ENCODE measurements at places on chromosomes 12 and 14.

DNA sequence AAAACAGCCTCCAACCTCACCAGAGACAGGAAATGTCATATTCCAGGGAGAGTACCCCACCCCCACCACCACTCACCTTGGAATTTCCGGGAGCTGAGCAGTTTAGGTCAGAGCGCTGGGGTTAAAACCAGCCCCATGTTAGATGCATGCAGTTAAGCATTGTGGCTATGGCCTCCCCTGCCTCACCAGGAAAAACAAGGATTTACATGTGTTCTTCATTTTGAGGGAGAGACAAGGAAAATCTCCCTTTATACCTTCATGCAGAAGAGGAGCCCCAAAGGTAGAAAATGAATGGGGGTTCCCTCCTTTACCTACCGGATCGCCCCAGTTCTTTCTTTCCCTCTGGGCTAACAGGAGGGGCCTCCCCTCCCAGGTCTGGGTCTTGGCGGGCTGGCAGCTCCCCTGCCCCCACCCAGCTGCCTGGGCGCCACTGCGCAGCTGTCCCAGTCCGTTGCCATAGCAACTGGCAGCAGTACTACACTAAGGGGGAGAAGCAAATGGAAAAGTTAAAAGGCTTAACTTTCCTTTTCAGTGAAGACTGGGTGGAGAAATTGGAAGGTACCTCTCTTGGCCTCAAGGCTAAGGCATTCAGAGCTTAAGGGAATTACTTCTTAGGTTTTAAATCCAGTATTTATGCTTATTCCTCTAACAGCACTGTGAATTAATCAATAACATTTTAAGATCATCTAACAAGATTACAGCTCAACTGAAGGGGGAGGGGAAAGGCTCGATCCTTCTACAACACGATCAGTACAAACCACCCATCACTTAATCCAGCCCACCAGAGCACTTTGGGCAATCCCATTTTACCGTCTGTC lies 20.5 kb downstream of the CBX5 start:
- DNase-seq, result no peak

- DNase-seq, result no peak
These were observed 6.0 kb downstream of the PSMD9 start for GRCh38 chr12:121894633-121895032.

DNA sequence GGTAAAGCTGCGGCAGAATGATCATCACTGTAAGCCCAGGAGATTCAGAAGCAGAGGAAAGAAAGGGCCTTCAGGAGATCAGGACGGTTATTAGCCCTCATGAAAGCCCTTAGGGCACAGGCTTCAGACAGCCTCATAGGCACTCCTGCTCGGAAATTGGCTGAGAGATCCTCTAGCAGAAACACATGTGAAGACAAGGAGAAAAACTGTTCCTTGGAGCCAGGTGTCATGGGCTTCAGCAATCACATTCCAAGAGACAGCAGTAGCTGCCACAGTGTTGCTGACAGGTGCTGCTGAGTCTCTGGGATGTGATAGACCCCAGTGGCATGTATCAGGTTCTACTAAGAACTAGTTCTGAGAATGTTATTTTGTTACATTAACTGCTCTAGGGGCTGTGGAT lies 88.8 kb upstream of the DYRK2 start:
- no peak for DNase-seq

DNA sequence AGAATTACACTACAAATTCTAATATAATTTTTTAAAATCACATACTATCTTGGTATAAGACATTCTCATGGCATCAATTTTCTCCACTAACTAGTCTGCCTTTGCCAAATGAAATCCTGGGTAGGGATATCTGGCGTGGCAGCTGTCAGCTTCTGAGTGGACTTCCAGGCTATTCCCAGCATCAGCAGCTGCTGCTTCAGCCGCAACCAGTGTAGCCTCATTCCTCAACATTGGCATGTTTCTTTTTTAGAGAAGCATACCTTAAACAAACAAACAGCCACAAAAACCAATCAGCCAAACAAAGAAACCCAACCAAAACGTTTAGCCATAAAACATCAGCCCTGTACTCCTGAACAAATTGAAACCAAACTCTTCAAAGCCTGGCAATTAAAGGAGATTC lies 235.8 kb downstream of the SSPN start:
- no peak for DNase-seq

GRCh38 chr12:65525491-65526141 lies 247.1 kb downstream of the MSRB3 start:
- DNase-seq, result no peak
